ENCODE measurements at places on chromosomes 2 and 18.

GRCh38 chr2:20717641-20718040 lies 50.7 kb downstream of the GDF7 start:
- DNase-seq, result no peak

GRCh38 chr2:26905341-26906198 lies 57.6 kb downstream of the DPYSL5 start:
- DNase-seq, result no peak

DNA sequence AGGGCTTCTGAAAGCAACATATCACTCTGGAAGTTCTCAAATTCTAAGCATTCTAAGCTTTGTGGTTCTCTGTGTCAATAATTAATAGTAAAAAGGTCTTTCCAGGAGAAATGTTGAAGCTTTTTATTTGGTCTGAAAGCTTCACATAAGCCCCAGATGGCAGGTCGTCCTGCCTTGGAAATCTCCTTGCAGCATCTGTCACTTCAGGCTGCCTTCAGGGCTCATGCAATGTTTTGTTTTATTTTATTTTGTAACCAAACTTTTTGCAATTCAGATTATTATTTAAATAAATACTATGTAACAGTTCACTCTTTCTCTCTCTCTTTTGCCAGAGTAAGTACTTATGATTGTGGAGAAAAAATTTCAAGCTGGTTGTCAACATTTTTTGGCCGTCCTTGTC lies 46.7 kb upstream of the FHOD3 start:
- no peak for DNase-seq

DNA sequence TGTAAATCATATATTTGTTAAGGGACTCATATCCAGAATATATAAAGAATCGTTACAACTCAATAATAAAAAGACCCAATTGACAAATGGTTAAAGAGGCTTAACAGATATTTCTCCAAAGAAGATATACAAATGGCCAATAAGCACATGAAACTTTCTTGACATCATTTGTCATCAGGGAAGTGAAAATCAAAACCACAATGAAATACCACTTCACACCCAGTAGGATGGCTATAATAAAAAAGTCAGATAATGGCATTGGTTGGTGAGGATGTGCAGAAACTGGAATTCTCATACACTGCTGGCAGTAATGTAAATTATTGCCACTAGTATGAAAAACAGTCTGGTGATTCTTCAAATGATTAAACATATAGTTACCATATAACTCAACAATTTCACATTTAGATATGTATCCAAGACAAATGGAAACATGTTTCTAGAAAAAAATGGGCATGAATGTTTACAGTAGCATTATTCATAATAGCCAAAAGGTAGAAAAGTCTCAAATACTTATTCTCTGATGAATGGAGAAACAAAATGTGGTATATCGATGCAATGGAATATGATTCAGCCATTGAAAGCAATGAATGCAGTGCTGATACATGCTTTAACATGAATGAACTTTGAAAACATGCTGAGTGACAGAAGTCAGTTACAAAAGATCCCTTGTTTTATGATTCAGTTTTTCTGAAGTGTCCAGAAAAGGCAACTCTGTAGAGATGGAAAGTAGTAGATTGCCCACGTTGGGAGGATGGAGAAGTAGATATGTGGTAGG lies 304.6 kb upstream of the ZEB2 start:
- no peak for DNase-seq

GRCh38 chr2:101569886-101570520 lies 95.1 kb upstream of the RFX8 start:
- no peak for DNase-seq

DNA sequence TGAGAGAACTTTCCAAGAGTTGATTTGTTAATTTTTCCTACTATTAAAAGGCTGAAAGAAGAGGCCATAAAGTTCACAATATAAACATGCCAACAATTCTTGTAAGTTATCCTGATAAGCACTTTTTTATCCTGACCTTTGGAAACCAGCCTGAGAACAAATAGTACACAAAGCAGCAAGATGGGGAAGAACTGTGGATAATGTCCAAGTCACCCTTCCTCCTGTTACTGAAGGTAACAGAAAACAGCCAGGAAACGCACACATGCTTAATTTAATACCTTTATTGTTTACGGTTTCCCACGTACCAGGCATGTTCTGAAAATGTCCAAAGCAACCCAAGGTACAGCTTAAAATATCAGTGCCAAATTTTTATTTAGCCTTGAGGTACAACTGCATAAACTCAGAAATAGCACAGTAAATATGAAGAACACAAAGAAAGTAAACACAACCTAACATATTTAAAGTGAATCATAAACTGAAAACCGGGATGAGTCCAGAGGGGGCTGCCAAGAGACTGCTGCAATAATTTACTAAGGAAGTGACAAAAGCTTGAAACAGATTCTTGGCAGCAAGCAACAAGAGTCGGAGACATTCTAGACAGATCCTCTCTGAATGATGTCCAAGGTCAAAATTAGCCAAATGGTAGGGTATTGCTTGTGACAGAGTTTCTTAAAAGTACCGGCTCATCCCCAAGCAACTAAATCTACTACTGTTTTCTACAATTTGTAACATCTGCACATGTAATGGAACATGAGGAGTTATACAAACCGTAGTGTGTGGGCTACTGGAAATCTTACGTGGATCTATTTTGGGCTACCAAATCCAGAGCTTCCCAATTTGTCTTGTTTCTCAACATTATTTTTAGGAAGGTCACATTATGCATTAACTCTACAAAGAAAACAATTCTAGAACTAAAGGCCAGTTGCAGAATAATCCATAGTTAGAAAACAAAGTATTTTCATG lies 93.2 kb downstream of the CABYR start:
- no peak for DNase-seq

DNA sequence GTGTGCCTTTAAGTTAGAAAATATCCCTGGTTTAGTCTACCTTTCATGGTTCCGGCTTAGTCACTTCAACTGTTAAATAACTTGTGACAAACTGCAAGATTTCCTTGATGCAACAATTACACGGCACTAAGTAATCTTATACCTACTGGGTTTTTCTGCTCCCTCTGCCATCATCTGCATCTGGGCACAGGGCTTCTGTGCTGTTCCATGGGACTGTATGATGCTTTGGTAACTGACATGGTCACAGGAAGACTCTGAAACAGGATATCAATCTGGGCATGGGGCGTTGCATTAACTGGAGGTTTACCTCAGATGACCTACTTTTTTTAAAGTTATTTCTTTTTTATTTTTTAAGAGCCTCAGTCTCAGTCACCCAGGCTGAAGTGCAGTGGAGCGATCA lies 365.4 kb downstream of the SS18 start:
- DNase-seq, result no peak
